AG04450 (cell line): ENCODE measurements at places on chromosomes 11 and 22.

- DNase-seq, result no peak
These were observed 83.7 kb downstream of the FAT3 start for GRCh38 chr11:92308366-92308765.

GRCh38 chr11:83545494-83546260 is 259.5 kb upstream of the CCDC90B start:
- DNase-seq, result no peak

- DNase-seq, result no peak
These were observed 4.5 kb downstream of the PRDM10 start for GRCh38 chr11:129998107-129998506.

DNA sequence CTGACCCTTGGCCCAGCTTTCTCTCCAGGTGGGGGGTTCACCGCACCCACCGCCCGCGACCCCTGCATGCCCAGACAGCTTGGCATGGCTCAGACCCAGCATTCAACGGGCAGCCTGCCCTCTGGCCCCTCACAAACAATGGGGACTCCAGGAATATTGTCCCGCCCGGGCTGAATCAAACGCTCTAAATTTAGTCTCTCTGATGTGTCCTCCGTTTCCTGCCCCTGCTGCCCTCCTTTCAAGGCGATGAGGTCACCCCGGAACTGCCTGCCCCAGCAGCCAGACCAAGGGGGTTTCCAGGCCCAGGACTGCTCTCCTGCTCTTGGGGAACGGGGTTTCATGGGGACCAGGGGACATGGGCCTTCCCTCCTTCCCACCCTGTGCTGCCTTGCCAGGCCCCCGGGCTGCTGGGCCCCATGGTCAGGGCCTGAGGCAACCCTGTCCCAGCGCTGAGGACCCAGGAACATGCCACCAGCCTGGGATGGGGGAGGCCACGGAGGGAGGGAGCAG is 10.1 kb upstream of the PDGFB start:
- no peak for DNase-seq

GRCh38 chr11:95289378-95290101 is 58.5 kb upstream of the SESN3 start:
- DNase-seq, result no peak

GRCh38 chr11:7449211-7449840 is 36.0 kb upstream of the OLFML1 start:
- DNase-seq, result no peak

GRCh38 chr11:12043959-12044791 is 35.7 kb upstream of the DKK3 start:
- peak; percentile 94 for DNase-seq

DNA sequence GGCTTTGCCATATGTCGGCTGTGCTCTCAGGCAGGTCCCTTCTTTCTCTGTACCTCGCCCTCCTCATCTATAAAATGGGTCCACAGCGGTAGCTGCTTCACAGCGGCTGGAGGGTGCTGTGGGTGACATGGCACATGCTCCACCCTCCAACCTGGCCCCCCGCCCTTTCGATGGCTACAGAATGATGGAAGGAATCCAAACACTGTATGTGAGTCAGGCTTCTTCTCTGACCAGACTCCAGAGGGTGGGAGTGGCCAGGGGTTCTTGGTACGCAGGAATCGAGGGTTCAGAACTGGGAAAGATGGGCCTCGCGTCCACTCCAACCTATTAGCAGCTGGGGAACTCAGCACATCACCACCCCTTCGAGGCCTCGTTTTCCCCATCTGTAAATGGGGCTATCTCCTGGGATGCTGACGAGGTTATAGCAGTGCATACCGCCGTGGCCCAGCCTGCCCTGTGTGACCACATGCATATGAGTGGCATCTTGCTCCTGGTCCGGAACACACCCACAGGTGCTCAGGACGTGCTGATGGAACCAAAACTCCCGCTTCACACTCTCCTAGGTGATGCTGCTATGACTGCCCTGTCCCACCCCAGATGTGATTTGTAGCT is 26.4 kb downstream of the MN1 start:
- no peak for DNase-seq

DNA sequence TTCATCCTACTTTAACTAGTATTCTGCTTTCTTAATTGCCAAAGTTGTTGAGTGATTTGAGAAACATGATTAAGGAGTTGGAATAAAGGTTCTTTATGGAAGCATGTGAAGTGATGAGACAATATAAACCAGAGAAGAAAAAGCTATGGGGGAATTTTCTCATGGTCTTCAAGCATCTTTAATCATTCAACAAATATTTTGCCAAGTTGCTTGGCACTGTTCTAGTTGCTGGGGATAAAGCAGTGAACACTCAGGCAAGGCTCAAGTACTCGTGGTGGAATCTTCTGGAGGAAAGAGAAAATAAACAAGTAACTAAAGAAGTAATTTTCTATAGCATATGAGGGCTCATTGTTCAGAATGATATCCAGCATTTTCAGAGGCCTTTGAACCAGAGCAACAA is 9.2 kb upstream of the PIWIL4 start:
- no peak for DNase-seq

DNA sequence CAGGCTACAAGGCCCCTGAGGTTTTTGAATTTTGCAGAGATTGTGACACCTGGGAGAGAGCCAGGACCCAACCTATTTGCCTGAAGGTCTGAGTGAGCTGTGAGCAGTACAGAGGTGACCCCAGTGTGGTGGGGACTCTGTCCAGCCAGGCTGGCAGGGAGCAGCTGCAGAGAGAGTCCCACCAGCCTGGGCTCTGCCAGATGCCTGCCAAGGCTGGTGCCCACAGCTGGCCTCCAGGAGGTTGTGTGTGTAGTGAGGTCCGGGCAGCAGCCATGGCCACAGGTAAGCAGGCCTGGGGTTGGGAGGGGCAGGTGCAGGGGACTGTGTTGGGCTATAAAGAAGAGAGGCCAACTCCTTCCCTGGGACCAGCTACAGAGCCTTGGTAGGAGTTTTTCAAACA is 144.8 kb downstream of the CRYBB2 start:
- no peak for DNase-seq

DNA sequence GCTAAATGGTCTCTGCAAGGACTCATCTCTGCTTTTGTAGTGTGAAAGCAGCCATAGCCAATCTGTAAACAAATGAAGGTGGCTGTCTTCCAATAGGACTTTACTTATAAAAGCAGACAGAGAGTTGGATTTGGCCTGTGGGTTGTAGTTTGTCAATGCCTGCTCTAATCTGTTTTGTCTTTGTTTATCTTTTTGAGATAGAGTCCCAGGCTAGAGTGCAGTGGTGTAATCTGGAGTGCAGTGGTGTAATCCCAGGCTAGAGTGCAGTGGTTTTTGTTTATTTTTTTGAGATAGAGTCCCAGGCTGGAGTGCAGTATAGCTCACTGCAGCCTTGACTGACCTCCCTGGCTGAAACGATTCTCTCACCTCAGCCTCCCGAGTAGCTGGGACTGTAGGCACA is 8.6 kb downstream of the PPP6R3 start:
- DNase-seq, result no peak

GRCh38 chr11:33542921-33543320 is 157.7 kb downstream of the C11orf91 start:
- DNase-seq, result no peak

DNA sequence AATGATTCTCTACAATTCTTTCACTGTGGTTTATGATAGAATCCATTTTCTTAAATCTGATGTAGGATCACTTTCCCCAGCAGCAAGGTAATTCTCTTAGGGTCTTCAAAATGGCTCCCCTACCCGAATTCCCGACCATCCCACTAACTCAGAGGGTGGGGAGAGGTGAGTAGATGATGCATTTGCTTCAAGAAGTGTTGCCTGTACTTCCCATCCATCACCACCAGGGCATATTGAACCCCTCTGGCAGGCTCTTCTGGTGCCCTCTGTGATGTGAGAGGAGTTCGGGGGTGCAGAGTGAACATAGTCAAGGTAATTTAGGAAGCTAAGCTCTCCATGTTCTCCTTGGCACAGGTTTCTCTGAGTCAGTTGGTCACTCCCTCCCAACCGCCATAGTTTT is 52.3 kb downstream of the ZNRF3 start:
- DNase-seq, result no peak

- DNase-seq, result no peak
These were observed 16.5 kb downstream of the MIF start for GRCh38 chr22:23910496-23911190.

GRCh38 chr11:15750535-15751308 is 605.6 kb downstream of the SOX6 start:
- DNase-seq, result no peak

DNA sequence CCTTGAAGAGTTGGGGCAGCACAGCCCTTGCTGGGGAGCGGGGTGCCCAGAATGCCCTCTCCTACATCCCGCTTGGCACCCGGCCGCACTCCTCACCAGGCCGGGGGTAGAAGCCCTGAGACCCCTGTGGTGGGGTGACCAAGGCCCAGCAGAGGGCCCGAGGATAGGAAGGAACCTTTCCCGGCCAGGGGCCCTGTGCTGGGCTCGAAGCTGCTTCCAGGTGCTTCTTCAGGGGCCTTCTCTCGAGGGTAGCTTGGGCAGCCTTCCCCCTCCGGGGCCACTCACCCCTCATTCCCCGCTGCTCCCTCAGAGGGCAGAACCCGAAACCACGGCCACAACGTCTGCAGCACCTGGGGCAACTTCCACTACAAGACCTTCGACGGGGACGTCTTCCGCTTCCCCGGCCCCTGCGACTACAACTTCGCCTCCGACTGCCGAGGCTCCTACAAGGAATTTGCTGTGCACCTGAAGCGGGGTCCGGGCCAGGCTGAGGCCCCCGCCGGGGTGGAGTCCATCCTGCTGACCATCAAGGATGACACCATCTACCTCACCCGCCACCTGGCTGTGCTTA is 752 bp downstream of the MUC2 start:
- DNase-seq, result no peak

DNA sequence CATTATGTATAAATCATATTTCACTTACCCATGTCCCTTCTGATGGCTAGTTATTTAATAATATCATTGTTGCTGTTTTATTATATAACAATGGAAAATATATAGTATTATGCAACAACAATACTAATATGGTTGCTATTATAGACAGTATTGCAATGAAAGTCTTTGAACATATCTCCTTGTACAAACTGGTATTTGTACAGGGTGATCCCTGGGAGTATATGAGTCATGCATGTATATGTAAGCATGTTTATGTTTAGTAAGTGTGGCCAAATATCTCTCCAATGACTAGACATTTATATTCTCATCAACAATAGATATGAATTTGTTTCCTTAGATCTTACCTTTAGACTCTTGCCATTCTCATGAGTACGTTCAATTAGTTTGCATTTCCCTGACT is 55.9 kb downstream of the KCNC1 start:
- peak; percentile 63 for DNase-seq

- DNase-seq, result no peak
These were observed 123.4 kb downstream of the CSNK2A3 start for GRCh38 chr11:11229647-11230046.

GRCh38 chr22:31652088-31652487 is 9.9 kb downstream of the PISD start:
- DNase-seq, result no peak
